Stimulated activated CD4-positive, alpha-beta T cell treated with anti-CD3 and anti-CD28 coated beads, Interleukin-2, amount 100 ng/mL, for 4 hours (primary cell): ENCODE measurements at places on chromosomes 11 and 22.

- DNase-seq = no peak
Observed at GRCh38 chr22:21727768-21728167, 7.8 kb downstream of the YPEL1 start.

- DNase-seq = peak; percentile 41
Observed at GRCh38 chr11:68142028-68142412, 20.8 kb upstream of the CHKA start.

DNA sequence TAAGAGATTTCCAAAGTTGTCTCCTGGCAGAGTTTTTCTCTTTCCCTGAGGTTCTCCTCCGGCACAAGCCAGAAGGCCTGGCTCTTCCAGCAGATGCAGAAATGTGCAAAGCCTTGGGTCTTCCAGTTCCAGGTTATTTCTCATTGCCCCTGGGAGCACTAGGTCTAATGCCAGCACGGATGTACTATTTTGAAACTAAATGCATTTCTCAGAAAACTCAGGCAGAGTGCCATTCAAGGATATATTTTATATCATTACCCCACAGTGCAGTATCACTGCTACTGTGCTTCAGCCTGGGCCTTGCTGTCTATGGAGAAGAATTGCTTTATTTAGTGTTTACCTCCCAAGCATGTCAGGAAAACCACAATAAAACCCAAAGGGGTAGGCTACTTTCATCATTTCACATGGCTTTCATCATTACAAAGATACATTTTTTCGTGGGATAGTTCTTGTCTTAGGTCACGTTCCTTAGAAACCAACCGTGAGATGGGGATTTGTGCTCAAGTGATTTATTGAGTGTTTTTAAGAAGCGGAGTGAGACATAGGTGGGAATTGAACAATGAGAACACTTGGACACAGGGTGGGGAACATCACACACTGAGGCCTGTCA lies 22.4 kb upstream of the FZD4 start:
- no peak for DNase-seq

GRCh38 chr11:106415510-106415909 lies 338.0 kb downstream of the AASDHPPT start:
- DNase-seq = no peak

- no peak for DNase-seq
Observed at GRCh38 chr11:113670831-113671215, 35.3 kb downstream of the TMPRSS5 start.

DNA sequence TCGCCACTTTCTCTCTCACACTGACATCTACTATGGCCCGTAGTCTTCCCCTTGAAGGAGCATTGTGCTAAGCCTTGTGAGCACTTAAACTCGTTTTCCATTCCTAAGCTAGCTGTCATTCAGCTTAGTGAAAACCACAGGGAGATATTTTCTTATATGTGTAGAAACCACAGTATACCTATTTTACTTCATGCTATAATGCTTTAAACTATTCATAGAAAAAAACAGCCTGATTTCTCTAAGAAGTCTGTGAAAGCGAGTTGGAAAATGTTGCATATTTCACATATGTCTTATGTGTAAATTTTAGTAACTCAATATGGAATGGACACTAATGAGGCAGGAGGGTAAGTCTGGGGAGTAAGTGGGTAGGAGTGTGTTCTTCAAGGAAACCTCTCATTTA lies 194.3 kb upstream of the CTSC start:
- DNase-seq = no peak

DNA sequence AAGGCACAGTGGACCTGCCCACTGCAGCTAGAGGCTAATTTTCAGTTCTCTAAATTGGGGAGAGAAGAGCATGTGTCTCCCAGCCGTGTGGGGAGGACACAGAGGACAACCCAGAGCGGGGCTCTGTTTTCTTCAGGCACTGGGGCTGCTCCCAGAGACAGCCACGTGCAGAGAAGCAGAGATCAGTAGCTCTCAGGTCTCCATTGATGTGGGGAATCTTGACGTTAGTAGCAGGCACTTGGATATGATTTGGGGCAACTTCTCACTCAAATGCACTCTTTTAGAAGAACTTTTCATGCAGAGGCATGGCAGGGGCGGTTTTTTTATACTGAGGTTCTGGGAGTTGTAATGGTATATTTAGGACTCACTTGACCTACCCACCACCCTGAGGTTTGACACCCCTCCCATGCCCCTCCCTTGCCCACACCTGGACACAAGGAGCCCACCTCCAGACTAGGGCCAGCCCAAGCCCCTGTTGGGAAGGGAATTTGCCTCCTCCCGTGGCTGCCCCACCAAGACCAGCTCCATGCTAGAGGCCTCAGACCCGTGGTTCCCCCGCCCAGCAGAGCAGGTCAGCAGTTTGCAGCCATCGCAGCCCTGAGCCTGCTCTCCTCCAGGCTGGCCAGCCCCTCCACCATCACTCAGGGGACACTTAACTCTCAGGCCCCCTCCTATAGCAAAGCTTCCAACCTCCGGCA lies 94.2 kb upstream of the RTL6 start:
- no peak for DNase-seq
